ENCODE measurements at places on chromosomes 6 and 20.

DNA sequence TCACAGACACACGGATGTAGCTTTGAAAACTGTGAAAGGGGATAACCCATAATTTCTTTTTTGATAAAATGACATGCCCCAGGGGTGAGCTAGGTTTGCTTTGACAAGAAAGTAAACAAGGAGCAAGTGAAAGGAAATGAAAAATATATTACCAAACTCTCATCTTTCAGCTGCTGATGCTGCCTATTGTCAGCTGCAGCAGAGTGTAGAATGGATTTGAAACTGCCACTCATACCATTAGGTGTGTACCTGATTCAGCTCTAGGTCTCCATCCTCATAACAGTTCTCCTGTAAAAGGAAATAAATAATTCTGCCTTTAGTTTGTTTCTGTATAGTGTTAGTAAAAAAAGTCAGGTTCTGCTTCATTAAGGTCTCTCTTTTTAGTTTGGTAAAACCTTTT is 415.1 kb upstream of the MARCKS start:
- DNase-seq: no peak

- DNase-seq: peak; percentile 52
Observed at GRCh38 chr20:37524859-37525708, 2.6 kb downstream of the BLCAP start.

DNA sequence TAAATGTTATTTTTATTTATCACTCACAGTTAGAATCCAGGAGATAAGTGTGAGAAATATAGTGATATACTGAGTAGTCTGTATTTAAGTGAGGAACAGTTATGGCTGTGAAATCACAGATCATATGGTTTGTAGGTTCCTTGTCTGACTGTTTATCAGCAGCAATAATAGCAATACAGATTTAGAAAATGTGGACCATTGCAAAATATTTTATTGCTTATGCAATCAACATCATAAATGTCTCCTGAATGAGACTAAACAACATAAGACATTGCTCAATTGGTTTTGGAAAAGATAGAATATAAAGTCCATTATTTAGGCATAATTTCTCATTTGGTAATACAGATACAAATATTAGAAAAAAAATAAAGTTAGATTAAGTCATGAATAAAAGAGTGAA is 43.7 kb downstream of the CCDC170 start:
- no peak for DNase-seq

- DNase-seq: no peak
Observed at GRCh38 chr20:25032478-25033264, 25.3 kb downstream of the ACSS1 start.

- no peak for DNase-seq
Observed at GRCh38 chr20:36496707-36497669, 44.3 kb upstream of the MYL9 start.
